Dermis blood vessel endothelial cell (primary cell): ENCODE measurements at places on chromosomes 12 and 14. TPM values are rescaled to one million over a fixed set of nuclear protein-coding genes. Genes with fewer than 3 reads are reported as not detected.

Gene GLT8D2
- total RNA-seq, result 3.4 and 4.1 TPM in 2 replicates

Gene BHLHE41
- total RNA-seq, result 0.14 and 0.85 TPM in 2 replicates

Gene PSMC1
- total RNA-seq, result 179 and 245 TPM in 2 replicates

Gene ACSM4
- not detected in 2 replicates for total RNA-seq

Gene PELI2
- 12.4 and 25.5 TPM in 2 replicates for total RNA-seq

Gene PLCZ1
- not detected in 2 replicates for total RNA-seq

Gene ARF6
- 64.7 and 66.6 TPM in 2 replicates for total RNA-seq

DNA sequence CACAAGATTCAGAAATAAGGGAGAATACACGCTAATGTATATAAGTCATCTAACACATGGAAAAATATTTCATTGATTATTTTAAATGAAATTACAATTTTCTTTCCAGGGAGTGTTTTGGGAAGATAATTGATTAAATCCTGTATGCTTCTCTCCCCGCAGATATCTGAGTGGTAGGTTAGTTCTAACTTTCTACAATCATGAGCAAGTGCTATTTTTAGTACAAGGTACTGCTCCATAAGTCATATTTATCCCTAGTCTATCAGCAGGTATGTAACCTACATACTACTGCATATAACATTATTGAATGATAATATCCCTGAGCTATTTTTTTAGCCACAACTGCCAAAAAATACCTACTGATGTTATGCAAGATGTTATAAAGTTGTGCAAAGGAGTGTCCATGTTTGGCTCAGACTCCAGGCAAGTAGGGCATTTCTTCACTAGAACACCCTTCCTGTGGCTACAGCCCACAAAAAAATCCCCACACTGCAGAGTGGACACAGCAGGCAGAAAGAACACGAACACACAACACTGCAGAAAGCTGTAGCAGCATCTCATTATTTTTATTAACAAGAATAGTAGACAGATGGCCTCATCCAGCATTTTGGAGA, 87.0 kb downstream of the SEC23A start:
- DNase-seq, result no peak

GRCh38 chr12:106586803-106587684, 4.2 kb downstream of the RFX4 start:
- peak; percentile 7 for DNase-seq

- DNase-seq, result no peak
Measured at GRCh38 chr12:24177889-24178288, 228.4 kb upstream of the SOX5 start.

- no peak for DNase-seq
Measured at GRCh38 chr12:31524791-31525495, 66.0 kb downstream of the DENND5B start.

DNA sequence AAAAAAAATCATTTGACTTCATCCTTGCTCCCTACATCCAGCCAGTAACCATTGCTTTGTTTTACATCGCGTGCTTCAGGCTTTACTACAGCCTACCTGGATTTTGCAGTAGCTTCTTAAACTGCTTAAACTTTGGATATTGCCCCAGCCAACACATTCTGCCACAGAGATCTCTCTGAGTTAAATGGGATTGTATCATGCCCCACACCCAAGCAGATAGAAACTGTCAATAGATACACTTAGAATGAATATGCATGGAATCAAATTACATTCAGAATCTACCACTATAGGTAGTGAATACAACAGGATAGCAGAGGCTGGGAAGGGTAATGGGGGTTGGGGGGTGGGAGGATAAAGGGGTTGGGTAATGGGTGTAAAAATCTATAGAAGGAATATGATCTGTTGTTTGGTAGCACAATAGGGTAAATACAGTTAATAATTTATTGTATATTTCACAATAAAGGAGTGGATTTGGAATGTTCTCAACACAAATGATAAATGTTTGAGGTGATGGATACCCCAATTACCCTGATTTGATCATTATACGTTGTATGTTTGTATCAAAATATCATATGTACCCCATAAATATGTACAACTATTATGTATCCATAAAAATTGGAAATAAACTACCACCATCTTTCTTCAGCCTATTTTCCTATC, 2.7 kb upstream of the MYRFL start:
- DNase-seq, result no peak

DNA sequence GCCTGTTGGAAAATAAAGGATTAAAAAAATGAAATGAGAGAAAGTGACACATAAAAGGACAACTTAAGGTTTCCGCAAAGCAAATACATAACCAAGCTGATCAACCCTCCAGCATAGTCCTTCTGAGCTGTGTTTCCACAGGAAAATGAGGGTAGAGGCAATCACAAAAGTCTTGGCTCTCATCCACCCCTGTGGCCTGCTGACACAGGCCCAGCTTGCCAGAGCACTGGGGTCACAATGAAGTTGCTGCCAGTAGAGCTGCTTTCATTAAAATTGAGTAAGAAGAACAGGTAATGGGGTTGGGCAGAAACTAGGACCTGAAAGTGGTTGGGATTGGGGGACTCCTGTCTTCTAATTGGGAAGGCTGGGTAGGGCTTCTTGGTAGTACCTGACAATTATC, 65.9 kb downstream of the RERG start:
- no peak for DNase-seq

DNA sequence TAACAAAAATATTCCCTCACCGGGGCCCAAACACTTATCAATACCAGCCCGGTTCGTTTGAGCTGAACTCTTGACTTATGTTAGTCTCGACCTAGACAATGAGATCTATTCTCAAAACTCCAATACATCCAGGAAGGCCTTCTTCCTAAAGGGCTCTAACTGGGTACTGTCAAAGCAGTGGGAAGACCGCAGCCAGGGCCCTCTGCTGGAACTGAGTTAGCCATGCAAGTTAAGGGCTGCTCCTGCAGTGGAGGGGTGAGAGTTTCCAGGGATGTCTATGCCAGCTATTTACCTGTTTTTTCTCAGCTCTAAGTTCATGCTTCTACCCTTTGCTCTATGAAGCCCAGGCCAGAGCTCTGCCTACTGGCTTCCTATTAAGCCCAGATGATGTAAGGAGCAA, 348.8 kb downstream of the GXYLT1 start:
- peak; percentile 9 for DNase-seq

GRCh38 chr12:103858953-103859601, 18.0 kb upstream of the NT5DC3 start:
- DNase-seq, result peak; percentile 74

DNA sequence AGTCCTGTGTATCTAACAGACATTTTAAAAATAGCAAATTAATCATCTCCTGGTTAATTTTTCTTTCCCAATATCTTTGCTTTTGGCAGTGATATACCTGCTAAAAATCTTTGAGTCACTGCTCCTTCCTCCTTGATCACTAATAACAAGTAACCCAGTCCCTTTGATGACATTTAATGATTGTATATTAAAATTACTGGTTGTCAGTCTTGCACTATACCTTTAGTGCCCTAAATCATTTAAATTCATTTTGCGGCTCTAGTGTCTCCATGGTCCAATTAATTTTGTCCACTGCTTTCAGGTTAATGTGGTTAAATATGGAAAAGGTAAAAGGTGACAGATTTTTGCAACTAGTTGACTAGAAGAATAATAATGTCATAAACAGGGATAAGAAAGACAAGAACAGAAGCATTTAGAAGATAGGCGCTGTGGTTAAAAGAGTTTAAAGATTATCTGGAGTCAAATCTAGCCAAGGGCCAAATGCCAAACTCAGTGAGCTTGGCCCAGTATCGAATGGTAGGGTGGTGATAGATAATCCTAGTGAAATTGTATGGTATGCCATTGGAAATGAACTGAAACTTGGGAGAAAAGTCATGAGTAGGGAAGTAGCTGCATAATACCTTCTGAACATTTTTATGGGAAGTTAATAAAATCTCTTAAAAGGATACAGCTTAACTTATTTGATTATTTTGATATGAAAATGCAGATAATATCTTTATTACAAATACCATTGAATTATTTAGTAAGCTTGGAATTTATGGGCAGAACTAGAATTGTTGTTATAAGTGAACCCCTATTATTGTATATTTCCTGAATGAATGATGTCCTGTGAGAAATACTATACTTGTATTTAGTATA, 115.0 kb downstream of the PCNX1 start:
- no peak for DNase-seq

- no peak for DNase-seq
Measured at GRCh38 chr12:99151744-99152143, 495.8 kb upstream of the GARIN6 start.

- no peak for DNase-seq
Measured at GRCh38 chr12:116821291-116821690, 60.0 kb downstream of the HRK start.

DNA sequence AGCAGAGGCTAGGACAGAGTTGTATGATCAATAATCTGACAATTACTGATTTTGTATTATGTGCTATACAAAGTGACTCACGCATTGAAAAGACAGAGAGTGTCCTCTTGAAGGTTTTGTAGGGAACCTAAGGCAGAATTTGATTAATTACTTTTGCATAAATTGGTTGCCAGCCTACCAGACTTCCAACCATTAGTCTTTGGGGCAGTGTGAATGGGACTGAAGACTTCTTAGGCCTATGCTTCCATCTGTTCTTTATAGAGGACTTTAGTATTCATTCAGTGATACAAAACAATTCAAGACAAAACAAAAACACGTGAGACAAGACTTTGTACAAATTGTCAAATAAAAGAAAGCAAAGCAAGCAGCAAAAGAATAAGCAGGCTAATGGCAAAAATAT, 46.5 kb downstream of the ATL1 start:
- no peak for DNase-seq

DNA sequence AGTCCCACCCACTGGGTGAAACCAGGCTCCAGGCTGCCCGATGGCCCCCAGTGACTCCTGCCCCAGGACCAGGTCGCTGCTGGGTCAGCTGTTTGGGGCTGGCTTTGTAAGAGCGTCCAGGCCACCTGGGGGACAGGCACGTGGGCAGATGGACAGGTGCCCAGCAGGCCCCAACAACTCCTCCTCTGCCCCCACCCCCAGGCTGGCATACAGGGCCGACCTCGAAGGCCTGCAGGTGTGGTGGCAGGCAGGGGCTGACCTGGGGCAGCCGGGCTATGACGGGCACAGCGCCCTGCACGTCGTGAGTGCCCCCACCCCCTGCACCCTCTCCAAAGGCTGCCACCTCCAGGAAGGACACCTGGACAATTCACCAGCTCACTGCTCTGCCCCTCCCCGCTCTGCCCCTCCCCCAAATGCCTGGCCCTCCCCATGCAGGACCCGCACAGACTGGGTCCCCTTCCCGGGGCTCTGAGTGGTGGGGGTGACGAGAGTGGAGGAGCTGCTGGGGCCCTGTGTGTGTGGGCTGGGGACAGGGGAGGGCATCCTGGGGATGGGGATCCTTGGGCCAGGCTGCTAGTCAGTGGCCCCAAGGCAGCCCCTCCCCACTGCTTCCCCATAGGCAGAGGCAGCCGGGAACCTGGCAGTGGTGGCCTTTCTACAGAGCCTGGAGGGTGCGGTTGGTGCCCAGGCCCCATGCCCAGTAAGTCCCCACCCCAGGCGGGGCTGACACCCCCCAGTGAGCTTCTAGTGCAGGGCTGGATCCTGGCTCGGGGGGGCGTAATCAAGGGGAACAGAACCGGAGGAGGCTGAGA, 26.0 kb downstream of the ASPG start:
- DNase-seq, result no peak
